Uterine smooth muscle cell (primary cell): ENCODE measurements at places on chromosomes 6 and 20. TPM values are rescaled to one million over a fixed set of nuclear protein-coding genes. Genes with fewer than 3 reads are reported as not detected.

Gene BEND3
- 1.2 and 2.2 TPM in 2 replicates for total RNA-seq

Gene MTFR2
- total RNA-seq: 1.6 and 8.1 TPM in 2 replicates

Gene COL21A1
- 6.2 and 6.9 TPM in 2 replicates for total RNA-seq

Gene PCNA
- 94.2 and 268 TPM in 2 replicates for total RNA-seq

Gene PRL
- not detected in 2 replicates for total RNA-seq

Gene CLVS2
- 0.12 TPM in 1 of 2 replicates, not detected in the other for total RNA-seq
